MV-4-11 (cell line): ENCODE measurements at places on chromosomes 7 and 10.

- no peak for DNase-seq
Measured at GRCh38 chr7:141272417-141272816, 198.6 kb downstream of the TMEM178B start.

GRCh38 chr7:66669088-66669487 is 40.4 kb downstream of the KCTD7 start:
- no peak for DNase-seq

DNA sequence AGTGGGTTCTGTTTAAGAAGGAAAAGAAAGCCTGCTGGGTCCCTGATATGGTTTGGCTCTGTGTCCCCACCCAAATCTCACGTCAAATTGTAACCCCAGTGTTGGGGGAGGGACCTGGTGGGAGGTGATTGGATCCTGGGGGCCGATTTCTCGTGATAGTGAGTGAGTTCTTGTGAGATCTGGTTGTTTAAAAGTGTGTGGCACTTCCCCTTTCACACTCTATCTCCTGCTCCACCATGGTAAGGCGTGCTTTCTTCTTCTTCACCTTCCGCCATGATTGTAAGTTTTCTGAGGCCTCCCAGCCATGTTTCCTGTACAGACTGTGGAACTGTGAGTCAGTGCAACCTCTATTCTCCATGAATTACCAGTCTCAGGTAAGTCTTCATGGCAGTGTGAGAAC is 42.6 kb downstream of the INPP5A start:
- DNase-seq = peak; percentile 45

DNA sequence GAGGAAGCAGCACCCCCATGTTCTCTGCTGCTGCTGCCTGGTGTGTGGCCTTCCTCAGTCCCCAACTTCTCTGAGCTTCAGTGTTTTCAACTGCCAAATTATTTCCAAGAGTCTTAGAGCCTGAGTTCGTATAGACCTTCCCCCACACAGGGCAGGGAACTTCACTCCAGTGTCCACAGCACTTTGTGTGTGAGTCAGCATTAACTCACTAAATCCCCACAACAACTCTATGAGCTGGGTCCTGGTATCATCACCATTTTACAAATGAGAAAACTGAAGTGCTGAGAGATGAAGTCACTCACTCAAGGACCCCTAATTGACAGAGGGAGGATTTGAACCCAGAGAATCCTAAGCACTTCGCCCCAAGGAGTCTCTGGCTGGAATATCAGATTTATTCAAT is 48.3 kb downstream of the ADCYAP1R1 start:
- DNase-seq = no peak
